ENCODE measurements at places on chromosomes 13 and 19. TPM values are rescaled to one million over a fixed set of nuclear protein-coding genes. Genes with fewer than 3 reads are reported as not detected.

DNA sequence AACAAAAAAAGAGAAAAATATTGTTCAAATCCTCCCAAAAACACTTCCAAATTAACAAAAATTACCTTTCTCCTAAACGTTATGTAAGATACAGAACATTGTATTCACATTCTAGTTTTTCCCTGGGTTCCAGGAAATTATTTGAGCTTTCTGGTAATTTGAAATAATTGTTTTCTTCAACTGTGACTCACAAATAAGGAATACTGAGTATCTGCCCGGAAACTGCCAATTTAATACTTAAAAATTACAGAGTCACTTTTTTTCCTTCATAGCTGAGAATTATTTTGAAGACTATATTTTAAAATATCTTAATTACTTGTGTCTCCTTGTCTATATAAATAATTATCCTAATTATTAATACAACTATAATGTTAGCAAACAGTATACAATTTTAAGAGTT is 709.0 kb upstream of the ARGLU1 start:
- no peak for DNase-seq

- no peak for DNase-seq
Observed at GRCh38 chr19:32872391-32872790, 2.8 kb upstream of the SLC7A9 start.

UHRF1 gene
- total RNA-seq: 126 TPM

GRCh38 chr19:17737690-17738153 is 13.6 kb upstream of the FCHO1 start:
- DNase-seq: no peak

LINGO3 gene
- not detected for total RNA-seq

Measured in activated CD4-positive, alpha-beta T cell treated with anti-CD3 and anti-CD28 coated beads for 36 hours (primary cell).